Activated effector memory CD4-positive, alpha-beta T cell treated with Interleukin-2 at 50 U/mL for 16 hours (primary cell): ENCODE measurements at places on chromosomes 12 and 14.

DNA sequence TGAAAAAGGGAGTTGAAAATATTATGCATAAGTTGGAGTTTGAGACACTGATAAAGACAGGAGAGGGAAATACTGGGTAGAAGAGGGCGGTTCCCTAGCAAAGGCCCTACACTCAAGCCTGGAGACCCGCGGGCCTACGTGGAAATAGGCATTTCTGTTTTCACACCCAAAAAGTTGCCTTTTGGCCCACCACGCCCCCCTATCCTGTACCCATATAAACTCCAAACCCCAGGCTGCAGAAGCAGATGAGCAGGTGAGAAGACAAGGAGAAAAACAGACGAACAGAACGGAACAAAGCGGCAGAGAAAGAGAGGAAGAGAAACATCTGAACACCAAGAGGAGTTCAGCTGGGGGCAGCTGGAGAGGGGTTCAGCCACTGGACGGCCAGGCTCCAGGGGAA lies 177.9 kb downstream of the GALC start:
- no peak for DNase-seq

DNA sequence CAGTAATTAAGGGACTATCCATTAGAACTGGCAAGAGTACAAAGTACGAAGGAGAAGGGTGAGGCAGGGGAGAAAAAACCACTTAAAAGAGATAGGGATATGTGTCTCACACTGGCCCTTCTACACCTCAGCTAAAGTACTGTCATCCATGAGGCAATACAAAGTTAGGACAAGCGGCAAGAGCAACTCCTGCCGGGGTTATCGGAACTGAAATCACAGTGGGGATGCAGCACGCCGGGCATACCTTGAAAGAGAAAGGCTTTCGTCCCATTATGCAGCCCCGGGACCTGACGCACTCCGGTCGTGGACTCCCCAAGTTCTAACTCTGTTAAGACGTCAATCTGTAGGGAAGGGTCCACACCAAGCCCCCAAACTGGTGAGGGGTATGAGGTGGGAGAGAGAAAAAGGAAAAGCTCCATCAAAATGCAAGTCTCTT lies 1.1 kb downstream of the NELL2 start:
- DNase-seq, result peak; percentile 19

DNA sequence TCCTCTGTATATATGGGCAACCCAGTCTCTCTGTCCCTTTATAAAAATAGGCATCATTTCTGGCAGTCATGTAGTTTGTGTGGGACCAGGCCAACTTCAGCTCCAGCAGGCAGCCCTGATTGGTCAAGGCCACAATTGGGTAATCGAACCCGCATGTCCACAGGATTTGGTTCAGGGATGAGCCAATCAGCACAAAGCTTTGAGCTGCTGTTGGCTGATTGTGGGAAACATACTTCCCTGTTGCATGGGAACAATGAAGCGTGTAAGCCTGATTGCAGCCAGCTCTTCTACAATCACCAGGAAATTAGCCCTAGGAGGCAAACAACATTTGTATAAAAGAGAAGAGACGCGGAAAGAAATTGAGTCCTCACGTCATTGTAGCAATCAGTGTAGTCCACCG lies 328.6 kb downstream of the PCNX1 start:
- no peak for DNase-seq

DNA sequence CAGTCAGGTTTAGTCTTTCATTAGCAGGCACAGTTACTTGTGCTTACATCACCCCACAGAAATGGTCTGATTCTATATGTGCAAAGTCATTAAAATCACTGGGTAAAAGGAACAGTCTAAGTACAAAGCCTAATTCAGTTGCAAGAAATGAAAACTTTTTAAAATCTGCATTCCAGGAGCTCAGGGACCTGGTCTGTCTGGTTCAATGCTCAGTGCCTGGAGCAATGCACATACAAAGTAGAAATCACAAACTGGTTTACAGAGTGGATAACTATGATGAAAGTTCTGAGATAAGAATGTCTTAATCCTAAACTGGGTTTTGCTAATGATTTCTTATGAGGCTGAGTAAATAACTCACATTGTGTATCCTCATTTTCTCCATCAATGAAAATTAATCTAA lies 28.7 kb downstream of the LMNTD1 start:
- DNase-seq, result no peak

DNA sequence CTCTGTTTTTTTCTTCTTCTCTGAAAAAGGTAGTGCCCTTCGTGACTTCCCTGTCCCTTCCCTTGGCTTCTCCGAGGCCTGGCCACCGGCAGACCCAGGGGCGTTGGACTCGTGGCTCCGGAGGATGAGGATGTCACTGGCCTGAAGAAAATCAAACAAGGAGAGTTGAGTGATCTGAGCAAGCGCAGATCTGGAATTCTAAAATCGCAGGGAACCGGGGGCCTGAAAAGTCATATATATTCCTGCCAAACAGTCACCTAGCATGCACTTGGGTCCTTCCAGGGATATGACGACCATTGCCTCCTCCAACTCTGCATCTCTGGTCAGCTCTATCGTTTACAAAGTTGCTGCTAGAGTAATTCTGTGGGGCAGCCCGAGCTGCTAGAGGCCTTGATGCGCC lies 5.2 kb upstream of the PNMA1 start:
- DNase-seq, result no peak

DNA sequence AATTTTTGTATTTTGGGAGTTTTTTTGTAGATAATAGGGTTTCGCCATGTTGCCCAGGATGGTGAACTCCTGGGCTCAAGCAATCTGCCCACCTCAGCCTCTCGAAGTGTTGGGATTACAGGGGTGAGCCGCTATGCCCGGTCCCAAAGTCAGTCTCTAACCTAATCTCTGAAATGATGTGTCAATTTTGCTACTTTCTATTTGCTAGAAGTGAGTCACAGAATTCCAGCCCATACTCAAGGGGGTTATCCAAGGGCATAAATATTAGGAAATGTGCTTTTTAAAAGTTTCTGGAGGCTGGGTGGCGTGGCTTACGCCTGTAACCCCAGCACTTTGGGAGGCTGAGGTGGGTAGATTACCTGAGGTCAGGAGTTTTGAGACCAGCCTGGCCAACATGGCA lies 40.5 kb downstream of the RESF1 start:
- no peak for DNase-seq

- no peak for DNase-seq
These were observed 20.0 kb downstream of the MAP3K9 start for GRCh38 chr14:70789361-70789760.

DNA sequence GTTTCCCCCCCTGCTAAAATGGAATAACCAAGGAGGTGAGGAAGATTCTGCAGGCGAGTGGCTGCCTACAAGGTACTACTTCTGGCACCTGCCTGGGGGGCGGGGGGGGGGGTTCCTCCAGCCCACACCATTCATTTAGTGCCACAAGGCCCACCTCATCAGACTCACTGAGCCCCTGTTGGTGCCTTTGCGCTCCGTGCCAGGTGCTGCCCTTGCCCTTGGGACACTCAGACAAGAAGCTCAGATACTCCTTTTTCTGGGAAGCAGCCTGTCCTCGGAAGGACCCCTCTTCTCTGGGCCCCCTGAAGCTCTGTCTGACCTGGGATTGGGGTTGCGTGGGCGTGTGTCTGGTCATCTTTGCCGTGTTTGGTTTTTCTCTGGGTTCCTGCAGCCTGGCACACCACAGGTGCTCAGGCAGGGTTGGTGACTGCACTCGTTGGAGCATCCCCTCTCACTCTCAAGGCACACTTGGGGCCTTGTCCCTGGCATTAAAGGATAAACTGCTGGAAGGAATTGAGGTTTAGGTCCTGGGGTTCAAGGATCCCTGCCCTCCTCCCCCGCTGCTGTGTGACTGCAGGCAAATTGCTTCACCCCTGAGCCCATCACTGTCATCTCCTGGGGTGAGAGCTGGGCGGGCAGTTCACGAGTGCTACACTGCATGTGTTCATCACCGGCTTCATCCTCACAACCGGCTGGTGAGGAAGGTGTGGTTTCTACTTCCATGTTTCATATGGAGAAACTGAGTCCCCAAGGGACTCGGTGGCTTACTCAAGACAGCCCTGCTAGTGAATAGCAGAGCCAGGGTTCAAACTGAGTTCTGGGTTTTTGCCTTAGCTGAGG lies 16.9 kb downstream of the FAM222A start:
- no peak for DNase-seq

- DNase-seq, result no peak
These were observed 211.5 kb upstream of the FOXN3 start for GRCh38 chr14:89628521-89628920.

DNA sequence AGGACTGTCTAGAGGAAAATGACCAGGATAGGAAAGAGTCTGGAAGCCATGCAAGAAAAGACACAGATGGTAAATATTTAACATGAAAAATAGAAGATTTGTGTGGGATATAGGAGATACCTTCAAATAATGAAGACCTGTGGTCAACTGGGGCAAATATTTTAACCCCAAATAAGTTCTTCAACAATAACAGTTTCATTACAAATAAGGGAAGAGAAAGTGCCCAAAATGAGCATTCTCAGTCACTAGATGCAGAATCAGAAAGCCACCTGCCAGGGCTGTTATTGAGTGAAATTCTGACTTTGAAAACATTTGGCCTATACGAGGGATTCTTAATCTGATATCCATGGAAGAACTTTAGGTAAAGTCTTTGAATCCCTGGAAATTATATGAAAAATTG lies 231.2 kb upstream of the PLEKHG7 start:
- no peak for DNase-seq

- no peak for DNase-seq
These were observed 415.2 kb upstream of the OR4E1 start for GRCh38 chr14:22088614-22089342.

GRCh38 chr14:97584528-97584927 lies 787.3 kb downstream of the VRK1 start:
- no peak for DNase-seq

- DNase-seq, result no peak
These were observed 774 bp upstream of the KRT75 start for GRCh38 chr12:52434760-52435530.

- no peak for DNase-seq
These were observed 71.6 kb downstream of the PDE6H start for GRCh38 chr12:15044471-15044870.

DNA sequence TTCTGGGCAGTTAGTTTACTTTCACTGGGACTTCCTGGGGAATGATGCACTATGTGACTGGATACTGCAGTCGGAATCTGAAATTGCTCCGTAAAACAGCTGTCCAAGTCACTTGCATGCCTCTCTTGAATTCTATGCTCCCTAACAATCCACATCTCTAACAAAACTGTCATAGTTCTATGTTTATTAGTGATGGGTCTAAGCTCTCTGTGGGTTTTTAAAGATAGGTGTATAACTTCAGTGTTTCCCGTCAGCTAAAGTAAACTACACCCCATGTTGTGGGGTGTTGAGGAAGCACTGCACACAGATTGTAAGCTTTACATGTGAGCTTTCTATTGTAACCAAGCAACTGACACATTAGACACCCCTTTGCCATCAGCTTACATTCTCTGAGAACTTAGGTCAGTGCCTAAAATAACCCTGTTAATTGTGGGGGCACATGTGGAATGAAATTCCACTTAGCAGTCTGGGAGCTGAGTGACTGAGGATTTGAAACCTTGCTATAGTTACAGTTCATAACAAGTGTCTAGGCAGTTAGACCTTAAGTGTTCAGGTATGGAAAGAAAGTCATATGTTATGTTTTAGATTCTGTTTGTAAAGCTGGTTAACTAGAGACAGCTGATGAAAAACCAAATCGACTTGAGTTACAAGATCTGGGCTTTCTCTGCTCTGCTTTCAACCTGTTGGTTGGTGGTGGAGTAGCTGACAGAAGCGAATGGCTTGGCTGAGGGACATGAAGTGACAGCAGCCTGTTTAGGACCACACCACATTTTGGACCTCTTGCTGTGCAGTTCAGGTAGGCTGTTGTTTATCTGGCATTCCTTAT lies 165.7 kb downstream of the AKAP6 start:
- no peak for DNase-seq

- DNase-seq, result no peak
These were observed 159.2 kb downstream of the CALM1 start for GRCh38 chr14:90556012-90556477.

GRCh38 chr12:67433385-67434175 lies 164.4 kb downstream of the CAND1 start:
- no peak for DNase-seq

- DNase-seq, result no peak
These were observed 8.1 kb upstream of the RNF34 start for GRCh38 chr12:121391619-121392324.

DNA sequence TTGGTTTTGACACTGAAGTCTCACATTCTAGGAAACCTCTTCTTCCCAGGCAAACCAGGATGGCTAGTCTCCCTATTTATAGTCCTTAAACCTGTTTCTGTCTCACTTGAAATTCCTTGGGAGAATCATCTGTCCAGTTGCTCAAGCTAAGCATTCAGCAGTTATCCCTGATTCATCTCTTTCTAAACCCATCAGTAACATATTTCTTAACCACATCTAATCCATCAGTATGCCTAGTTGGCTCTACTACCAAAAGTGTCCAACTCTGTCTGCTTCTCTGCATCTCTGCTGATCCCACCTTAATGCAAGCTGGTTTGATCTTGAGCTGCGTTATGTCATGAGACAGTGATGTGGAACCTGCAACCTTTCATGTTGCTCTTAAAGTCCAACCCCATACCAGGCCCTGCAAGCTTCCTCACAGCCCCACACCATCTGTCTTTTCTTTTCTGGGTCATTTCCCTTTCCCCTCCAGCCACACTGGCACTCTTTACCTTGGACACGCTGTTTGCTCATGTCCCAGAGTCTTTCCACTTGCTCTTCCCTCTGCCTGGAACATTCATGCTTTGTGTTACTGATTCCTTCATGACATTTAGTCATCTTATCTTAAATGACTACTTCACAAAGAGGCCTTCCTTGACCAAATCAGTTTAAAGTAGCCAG lies 380.8 kb upstream of the RGS6 start:
- DNase-seq, result no peak

DNA sequence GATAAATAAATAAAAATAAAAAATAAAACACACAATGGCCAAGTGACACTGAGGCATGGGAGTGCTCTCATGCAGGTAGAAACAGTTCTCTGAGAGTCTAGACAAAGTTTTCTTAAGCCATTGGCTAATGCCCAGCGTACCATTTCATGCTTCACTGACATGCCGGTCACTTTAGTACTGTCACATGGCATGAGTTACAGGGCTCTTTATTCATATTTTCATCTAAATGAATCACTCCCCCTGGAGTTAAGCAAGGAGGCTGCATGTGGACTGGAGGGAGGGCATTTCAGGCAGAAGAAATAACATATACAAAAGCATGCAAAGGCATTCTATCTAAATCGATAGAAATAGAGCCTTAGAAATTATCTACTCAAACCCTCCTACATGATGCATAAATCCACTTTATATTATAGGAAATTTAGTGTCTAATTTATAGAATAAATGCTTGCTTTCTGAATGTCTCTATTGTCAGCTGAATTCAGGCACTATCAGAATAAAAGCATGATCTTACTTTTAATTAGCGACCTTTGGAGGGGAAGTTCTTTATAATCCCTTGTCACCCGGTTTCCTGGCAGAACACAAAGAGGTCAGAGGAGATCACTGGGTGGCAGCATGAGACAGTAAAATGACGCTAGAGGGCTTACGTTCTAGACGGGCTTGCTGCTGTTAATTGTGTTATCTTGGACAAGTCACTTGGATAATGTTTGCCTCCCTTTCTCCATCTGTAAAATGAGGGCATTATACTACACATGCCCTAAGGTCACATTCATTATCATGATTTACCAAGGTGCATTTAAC lies 17.5 kb downstream of the DYRK4 start:
- no peak for DNase-seq

DNA sequence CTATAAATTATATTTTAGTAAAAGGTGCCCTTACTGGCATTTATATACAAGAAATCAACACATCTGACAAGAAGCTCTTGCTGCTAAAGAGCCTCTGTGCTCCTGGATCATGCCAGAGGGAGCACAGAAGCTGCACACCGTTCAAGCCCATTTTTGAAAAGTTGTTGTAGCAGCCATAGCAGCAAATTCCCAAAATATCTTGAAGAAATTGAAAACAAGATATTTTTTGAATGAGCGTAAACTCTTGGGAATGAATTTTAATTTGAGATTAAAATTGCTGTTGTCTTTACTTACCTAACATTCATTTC lies 540 bp upstream of the CLEC2D start:
- DNase-seq, result no peak
